ENCODE measurements at places on chromosomes 3 and 15.

GRCh38 chr3:19488939-19489338 lies 340.6 kb downstream of the KCNH8 start:
- no peak for DNase-seq

GRCh38 chr15:94196531-94196930 lies 34.8 kb upstream of the MCTP2 start:
- DNase-seq = no peak

DNA sequence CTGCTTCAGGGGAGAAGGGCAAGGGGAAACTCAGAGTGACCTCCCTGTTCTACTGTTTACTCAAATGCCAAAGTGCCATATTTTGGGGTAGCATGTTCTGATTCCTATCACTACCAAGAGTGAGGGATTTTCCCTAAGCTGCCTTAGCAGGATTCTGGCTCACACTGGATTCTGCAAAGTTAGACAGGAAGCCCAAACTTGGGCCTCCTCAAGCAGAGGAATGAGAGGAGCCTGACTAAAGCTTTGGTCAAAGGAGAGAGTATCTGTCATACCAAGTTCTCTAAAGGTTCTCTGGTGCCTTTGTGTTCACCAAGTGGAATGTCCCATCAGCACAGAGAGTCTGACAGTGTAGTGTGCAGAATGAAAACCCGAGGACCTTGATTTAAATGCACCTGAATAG lies 8.8 kb upstream of the RARB start:
- no peak for DNase-seq

DNA sequence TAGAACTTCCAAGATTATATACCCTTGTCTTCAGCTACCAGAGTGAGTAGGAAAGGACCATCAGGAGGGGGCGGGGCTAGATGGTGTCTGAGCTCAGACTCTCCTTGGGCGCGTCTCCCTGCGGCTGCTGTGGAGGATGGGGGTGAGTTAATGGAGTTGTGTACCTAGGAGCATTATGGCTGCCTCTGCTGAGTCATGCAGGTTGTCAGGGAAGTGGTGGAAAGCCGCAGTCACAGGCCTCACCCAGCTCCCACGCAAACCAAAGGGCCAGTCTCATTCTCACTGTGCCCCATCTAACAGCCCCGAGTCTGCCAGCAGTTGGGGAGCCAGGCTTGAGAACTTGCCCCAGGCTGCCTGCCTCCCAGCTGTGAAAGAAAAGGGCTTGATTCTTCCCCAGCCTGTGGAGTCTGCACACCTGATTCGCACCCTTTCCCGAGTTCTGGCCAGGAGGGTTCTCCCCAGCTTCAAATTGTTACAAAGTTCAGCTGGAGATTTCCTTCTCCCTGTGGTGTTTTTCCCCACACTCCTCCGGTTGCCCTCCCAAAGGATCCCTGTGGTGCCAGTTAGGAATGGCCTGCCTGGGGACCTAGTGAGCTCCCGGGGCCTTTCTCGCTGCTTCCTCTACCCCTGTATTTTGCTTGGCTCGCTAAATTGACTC lies 143.3 kb downstream of the HCN4 start:
- peak; percentile 29 for DNase-seq

GRCh38 chr3:80898211-80898610 lies 863.2 kb downstream of the GBE1 start:
- no peak for DNase-seq

- no peak for DNase-seq
Measured at GRCh38 chr3:81249540-81250029, 511.9 kb downstream of the GBE1 start.

DNA sequence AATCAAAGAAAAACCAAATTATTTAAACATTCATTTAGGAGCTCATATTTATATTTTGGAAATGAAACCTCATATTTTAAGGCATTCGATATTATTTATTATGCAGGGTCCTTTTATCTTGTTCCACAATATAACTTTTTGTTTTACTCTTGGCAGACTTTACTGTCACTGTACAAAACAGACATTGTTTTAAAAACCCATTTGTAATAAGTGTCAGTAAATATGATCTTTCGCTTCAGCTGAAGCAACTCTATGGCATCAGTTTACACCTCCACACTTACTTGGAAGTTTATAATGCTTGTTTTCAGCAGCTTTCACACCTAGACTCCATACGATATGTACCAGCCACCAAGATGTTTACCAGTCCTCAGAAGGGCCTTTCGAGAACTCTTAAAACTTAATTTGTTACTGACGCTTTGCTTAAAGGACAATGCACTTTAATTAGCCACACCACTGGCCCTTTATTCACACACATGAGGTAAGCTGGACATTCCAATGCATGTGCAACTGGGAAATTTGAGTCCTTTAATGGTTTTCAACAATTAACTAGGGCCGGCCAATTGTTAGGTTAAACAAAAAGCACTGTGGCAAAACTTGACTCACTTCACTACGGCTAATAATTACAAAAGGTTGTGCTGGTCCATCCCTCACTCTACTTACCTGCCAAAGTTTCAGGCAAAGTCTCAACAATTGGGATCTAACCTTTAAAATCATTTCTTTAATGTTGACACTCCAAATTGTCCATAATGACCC lies 16.7 kb downstream of the WWTR1 start:
- no peak for DNase-seq

DNA sequence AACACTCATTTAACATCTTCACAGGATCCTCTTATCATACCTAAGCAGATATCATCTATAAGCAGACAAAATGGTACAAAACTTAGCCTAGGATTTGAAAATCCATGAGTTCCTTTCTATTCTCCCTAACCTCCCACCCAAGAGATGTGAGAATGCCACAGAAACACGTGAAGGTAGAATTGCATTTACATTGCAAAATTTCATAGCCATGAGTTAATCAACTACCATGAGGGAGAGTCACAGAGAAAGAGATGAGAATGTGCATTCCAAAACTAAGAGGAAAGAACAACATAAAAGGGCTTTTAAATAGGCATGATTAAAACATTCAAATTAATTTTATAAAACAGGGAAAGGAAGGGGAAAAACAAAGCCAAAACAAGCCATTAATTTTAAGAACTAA lies 806.2 kb downstream of the NTRK3 start:
- no peak for DNase-seq

DNA sequence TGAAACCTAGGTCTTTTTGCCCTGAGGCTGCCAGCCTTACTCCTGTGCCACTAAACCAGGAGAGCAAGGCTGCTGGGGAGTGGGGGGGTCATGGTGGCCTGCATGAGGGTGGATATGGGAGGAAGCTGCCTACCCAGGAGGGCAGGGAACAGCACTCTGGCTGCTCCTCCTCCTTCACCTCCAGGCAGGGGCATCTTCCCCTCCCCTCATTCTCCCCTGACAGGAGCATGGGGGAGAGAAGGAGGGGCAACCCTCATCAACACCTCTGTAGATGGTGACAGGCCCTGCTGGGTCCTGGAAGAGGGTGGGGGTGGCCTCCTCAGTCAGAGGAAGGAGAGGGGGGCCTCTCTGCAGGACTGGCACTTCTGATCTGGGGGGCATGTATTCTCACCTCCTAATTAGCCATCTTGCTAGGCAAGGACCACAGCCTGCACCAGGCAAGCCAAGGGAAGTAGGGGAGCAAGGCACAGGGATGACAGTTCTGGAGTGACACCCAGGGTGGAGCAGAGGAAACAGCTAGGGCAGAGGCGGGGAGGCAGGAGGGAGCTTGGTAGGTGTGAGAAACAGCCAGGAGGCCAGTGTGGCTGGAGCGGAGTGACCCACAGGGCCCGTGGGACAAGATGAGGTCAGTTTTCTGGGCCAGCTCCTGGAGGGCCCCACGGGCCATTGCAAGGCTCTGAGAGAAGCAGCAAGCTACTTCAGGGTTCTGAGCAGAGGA lies 4.9 kb downstream of the CCDC33 start:
- DNase-seq = no peak

DNA sequence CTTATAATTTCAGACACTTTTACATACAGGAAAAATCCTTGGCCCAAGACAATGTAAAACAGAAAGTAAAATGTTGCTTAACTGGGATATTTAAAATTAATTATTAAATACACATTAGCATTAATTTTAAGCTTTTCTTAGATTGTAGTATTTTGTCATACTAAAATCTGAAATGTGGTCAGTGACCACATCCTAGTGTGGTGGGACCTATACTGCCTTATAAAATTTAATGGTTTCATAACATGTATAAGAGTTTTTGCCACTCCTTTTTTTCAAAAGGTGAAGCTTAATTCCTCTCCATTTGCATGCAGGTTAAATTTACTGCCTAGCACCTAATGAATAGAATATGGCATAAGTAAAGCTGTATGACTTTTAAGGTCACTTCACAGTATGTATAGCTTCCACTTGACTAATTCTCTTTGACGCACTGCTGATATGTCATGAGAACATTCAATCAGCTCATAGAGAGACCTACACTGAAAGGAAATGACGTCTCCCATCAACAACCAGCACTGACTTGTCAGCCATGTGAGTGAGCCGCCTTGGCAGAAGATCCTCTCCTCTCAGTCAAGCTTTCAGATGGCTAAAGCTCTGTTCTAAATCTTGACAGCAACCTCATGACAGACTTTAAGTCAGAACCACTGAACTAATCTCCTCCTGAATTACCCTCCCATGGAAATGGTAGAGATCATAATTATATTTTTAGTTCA lies 847.8 kb downstream of the SI start:
- DNase-seq = no peak

DNA sequence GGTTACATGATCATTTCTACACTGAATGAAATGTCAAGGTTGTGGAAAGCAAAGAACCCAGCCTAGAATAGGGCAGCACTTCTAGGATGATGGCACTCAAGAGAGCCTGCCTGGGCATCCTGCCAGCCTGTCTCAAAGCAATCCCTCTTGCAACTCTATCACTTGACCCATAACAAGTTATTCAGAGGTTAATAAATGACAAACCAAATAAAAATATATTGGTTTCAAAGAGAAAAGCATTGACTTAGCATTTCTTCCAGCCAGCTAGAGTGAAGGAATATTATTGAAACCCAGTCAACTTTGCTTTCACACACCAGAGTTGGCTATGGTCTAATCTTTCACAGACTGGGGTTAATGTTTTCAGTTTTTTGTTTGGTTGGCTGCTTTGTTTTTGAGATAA lies 214.6 kb upstream of the UBE2E2 start:
- no peak for DNase-seq

DNA sequence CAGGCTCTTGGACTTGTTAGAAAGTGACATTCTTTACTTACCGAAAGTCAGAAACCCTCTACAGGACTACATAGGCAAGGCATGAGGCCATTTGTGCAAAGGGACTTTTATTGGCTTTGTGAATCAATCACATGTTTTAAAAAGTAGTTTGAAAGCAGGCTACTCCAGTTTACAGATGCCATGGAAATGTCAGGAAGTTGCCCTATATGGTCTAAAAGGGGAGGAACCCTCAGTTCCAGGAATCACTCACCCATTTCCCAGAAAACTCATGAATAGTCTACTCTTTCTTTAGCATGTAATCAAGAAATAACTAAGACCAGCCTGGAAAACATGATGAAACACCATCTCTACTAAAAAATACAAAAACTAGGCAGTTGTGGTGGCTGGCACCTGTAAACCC lies 51.0 kb upstream of the MKRN3 start:
- DNase-seq = no peak

DNA sequence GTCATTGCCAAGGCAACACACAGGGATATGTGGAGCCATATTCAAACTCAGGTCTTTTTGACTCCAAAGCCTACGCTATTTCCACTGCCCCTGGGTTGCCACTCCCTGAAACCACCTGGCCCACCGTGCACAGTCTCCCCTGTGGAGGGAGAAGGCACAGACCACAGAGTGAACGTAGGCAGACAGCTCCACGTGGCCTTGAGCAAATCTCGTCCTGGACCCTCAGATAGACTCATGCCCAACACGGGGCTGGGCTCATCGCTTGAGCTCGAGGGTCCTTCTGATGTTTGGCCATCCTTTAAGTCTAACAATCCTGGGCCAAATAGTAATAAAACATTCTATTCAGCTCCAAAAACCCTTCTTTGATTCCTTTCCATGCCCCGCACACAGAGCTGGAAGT lies 72.0 kb downstream of the CPN2 start:
- no peak for DNase-seq

DNA sequence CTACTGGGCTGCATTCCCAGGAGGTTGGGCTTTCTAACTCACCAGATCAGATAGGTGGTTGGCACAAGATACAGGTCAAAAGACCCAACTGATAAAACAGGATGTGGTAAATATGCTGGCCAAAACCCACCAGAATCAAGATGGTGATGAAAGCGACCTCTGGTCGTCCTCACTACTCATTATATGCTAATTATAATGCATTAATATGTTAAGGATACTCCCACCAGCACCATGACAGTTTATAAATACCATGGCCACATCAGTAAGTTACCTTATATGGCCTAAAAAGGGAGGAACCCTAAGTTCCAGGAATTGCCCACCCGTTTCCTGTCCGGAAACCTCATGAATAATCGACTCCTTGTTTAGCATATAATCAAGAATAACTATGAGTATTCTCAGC lies 31.6 kb downstream of the CFAP44 start:
- DNase-seq = no peak

DNA sequence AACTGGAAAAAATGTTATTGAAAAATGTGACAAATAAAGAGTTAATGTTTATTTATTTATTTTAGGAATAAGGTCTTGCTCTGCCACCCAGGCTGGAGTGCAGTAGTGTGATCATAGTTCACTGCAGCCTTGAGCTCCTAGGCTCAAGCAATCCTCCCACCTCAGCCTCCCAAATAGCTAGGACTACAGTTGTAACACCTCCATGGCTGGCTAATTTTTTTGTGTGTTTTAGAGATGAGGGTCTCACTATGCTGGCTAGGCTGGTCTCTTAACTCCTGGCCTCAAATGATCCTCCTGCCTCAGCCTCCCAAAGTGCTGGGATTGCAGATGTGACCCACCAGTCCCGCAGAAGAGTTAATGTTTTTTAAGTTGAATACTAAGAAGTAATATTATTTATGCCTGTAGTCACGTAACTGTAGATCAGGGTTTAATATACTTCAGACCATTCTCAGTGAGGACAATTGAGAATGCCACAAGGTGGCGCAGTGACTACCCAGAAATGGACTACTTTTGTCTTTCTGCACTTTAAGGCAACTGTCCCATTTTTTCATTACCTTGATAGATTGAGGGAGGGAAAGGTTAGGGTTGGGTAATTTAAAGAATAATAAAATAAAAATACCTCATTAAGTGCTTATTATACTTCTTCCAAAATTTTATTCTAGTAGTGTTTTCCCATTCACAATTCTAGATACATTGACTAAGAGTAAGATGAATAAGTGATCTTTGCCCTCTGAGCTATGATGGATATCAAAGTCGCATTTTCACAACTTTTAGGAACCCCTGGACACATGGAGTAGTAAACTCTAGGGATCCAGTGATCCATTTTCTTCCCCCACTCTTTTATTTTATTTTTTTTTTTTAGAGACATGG lies 6.0 kb downstream of the MUC13 start:
- DNase-seq = peak; percentile 8

DNA sequence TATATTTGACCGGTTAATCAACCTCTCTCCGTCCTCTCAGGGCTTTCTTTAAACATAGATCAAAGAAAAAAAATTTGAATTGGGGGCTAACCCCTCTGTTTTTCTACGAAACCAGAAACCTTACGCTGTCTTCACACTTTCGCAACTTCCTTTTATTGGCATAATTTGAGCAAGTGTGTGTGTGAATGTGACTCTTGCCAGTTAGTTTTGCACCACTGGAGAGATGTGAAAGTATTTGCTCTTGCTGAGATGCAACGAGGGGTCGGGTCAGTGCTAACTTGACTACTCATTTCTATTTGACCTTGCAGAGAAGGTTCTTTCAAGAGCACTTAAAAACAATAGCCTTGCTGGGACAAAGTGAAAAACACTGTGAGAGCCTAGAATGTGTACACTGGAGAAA lies 81.2 kb downstream of the FAM43A start:
- DNase-seq = no peak

- DNase-seq = no peak
Measured at GRCh38 chr3:38730281-38730680, 80.8 kb upstream of the SCN5A start.

All from stimulated activated CD4-positive, alpha-beta T cell treated with anti-CD3 and anti-CD28 coated beads, TNF-alpha, amount 100 ng/mL, for 24 hours (primary cell).